Tracheal epithelial cell (primary cell): ENCODE measurements at places on chromosomes 3 and 15. TPM values are rescaled to one million over a fixed set of nuclear protein-coding genes. Genes with fewer than 3 reads are reported as not detected.

CCDC13 gene
- under 0.01 and 0.64 TPM in 2 replicates for total RNA-seq

CKMT1A gene
- 17.3 and 47.0 TPM in 2 replicates for total RNA-seq

MST1R gene
- 8.7 and 29.2 TPM in 2 replicates for total RNA-seq

MAGI1 gene
- total RNA-seq = 5.3 and 7.5 TPM in 2 replicates

SYNPR gene
- total RNA-seq = not detected in 2 replicates

PLSCR2 gene
- total RNA-seq = 0.21 TPM in 1 of 2 replicates, not detected in the other

PAK6 gene
- 12.8 and 13.4 TPM in 2 replicates for total RNA-seq

GOLGA6B gene
- not detected in 2 replicates for total RNA-seq

AGBL1 gene
- not detected in 2 replicates for total RNA-seq

DNAH1 gene
- total RNA-seq = 0.85 and 0.96 TPM in 2 replicates

ARNT2 gene
- total RNA-seq = 0.21 and 0.72 TPM in 2 replicates

GNAT1 gene
- total RNA-seq = 0.43 TPM in 1 of 2 replicates, not detected in the other

UPK1B gene
- total RNA-seq = 13.0 and 47.5 TPM in 2 replicates

ARGFX gene
- total RNA-seq = not detected in 2 replicates

GP5 gene
- total RNA-seq = not detected in 2 replicates

FBXO40 gene
- total RNA-seq = not detected in 2 replicates

REC114 gene
- total RNA-seq = not detected in 2 replicates

CYP11A1 gene
- 0.21 TPM in 1 of 2 replicates, not detected in the other for total RNA-seq

HHATL gene
- total RNA-seq = not detected in 2 replicates

CACNA1D gene
- total RNA-seq = under 0.01 TPM in 1 of 2 replicates, not detected in the other

GPR87 gene
- total RNA-seq = 57.6 and 83.1 TPM in 2 replicates
